ENCODE measurements at places on chromosomes 7 and 10.

GRCh38 chr10:124648738-124649137 lies 95.4 kb downstream of the FAM53B start:
- DNase-seq, result peak; percentile 76

DNA sequence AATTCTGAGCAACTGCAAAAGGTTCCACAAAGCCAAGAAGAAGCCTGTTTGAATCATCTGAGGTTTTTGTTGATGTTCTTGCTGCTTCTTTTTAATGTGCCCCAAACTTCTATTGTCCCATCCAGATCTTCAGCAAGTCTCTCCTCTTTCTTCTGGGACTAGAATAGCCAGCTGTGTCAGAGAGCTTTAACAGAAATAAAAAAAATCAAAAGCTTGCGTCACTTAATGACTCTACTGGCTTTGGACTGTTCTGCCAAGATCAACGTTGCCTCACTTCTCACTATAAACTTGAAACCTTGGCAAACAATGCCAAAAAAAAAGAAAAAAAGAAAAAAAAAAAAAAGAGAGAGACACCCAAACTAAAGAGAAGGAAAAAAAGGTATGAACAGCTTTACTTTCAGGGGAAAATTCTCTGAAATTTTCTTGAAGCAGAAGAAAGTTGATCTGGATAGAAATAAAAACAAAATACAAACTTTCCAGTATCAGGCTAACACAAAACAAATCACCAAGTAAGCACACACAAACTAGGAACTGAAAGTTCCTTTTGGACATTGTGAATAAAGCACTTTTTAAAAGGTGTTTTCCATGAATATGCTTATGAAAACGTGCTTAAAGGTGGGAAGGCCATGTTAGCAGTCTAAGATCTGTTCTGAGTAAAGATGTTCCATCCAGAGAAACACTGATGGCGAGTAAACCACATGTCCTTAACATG lies 14.8 kb downstream of the USP54 start:
- DNase-seq, result no peak

DNA sequence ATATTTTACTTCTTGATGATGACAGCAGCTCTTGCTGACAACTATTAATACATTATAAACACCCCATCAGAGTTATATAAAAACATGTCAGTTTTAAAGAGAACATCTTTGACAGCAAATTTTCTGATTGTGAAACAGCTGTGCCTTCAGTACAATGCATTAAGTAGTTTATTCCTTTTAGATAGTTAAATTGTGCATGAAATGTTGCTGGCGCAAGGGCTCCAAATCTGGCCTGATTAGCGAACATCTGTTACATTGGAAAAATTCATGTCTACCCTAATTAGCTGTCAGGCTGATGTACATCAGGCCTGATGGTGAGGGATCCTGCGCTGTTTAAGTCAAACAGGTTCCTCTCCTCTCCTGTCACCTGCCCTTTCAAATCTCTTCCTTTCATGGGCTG lies 171.9 kb upstream of the SP8 start:
- no peak for DNase-seq

DNA sequence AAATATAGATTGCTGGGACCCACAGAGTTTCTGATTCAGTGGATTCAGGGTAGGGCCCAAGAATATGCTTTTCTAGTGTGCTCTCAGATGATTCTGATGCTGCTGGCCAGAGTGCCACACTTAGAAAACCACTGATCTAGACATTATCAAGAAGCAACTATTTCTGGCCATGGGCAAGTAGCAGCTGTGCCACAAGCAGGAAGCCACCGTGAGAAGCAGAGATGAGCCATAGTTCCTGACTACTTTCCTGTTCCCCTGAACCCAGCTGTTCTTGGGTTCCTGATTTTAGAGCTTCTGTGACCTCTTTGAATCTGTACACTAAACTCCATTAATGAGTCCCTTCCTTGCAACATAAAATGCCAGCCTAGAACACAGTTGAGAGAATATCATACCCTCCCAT lies 38.1 kb upstream of the PIK3AP1 start:
- no peak for DNase-seq

GRCh38 chr7:151134743-151135524 lies 32.6 kb downstream of the GBX1 start:
- DNase-seq, result no peak

All from cardiac muscle cell (in vitro differentiated cells and primary cell).